H1 (cell line): ENCODE measurements at places on chromosomes 13 and 19.
A peak's percentile ranks its signal among the peaks of the same experiment; 100 is the strongest.

DNA sequence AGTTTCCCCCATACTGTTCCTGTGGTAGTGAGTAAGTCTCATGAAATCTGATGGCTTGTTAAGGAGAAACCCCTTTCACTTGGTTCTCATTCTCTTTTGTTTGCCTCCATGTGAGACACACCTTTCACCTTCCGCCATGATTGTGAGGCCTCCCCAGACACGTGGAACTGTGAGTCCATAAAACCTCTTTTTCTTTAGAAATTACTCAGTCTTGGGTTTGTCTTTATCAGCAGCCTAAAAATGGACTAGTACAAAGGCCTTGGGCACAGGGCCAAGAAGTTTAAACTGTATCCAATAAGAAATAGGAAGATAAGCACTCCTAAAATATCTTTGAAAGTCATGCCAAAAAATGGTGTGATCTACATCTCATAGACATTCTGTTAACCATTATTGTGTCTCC lies 176.9 kb downstream of the TBC1D4 start:
- DNase-seq: no peak

DNA sequence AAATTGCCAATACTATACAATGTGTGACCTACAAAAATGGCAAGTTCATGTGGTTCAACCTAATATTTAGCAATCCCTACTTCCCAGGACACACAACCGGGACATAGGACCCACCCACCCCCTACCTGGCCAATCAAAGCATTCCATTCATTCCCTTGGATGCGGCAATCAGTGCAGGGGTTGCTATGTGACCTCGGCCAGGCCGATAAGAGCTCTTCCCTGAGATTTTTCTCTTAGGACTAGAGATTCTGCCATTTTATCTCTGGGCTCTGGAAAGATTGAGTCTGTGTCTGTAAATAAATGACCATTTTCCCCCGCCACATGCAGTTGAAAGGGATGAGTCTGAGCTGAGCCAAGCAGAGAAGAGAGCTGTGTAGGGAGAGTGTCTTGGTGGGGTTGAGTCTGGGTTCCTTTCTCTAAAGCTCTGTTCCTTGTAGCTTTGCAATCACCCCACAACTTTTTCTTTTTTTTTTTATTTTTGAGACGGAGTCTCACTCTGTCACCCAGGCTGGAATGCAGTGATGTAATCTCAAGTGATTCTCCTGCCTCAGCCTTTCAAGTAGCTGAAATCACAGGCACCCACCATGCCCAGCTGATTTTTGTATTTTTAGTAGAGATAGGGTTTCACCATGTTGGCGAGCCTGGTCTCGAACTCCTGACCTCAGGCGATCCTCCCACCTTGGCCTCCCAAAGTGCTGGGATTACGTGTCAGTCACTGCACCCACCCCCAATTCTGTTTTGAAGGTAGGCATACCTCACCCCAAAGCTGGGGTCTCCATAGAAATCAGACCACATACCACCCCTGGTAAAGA lies 7.4 kb downstream of the IFNL1 start:
- DNase-seq: no peak

- no peak for DNase-seq
Observed at GRCh38 chr19:42051166-42052115, 18.6 kb downstream of the GRIK5 start.

- DNase-seq: no peak
Observed at GRCh38 chr13:45120967-45121831, 889 bp downstream of the GTF2F2 start.

DNA sequence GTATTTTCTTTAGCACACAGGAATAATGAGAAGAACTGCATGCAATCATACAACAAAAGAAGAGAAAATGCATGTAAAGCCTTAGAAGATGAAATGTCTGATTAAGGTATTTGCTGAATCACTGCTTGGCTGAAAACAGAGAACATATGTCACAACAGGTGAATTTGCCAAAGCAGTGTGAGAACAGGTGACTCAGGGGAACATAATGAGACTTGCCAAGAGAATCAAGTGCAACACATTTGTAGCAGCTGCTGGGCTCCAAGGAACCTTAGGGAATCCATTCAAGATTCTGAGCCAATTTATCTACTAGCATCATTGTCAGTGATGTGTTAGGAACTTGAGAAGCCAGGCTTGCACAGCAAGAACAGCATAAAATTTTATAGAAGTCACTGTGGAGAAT lies 273.1 kb downstream of the PCDH20 start:
- no peak for DNase-seq

GRCh38 chr19:789701-790060 lies 7.6 kb upstream of the PTBP1 start:
- no peak for DNase-seq

GRCh38 chr13:45713721-45714120 lies 11.6 kb downstream of the CBY2 start:
- DNase-seq: no peak

DNA sequence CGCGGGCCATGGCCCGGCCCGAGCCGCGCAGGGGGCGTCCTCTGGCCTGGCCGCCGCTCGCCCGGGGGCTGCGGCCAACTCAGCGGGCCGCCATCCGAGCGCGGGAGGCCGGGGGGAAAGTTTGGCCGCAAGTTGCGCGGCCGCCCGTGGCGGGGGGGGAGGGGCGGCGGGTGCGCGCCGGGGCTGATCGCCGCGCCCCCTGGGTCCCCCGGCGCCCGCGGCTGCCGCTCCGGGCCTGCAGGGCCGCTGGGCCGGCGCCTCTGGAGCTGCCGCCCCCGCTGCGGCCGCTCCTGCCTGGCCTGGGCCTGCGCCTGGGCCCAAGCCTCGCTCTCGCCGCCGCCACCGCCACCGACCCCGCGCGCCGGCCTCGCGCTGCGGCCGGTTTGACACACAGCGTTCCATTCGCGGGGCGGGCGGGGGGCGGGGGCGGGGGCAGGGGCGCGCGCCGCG lies at the start of gene NR2F6:
Gene NR2F6, minus strand, starts transcription at position 385 of the 450 bp plus-strand sequence. CDS start 699 bp downstream, outside the sequence.
- DNase-seq: no peak

DNA sequence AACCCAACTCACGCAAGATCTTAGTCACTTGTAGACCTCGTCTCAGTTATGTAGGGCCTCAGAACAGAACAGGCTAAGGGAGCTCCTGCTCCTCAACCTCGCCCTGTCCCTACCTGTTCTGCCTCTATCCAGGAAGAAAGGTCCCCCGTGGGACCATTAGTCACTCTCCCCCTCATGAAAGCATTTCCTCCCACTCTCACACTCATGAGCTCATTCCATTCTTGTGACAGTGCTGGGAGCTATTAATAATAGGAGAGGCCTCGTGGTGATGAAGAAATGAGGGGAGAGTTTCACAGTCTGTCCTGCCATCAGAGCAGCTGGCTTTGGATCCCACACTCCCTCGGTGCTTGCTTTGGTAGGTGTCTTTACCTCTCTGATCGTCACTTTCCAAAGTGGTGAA lies 10.2 kb downstream of the PPP2R1A start:
- no peak for DNase-seq

DNA sequence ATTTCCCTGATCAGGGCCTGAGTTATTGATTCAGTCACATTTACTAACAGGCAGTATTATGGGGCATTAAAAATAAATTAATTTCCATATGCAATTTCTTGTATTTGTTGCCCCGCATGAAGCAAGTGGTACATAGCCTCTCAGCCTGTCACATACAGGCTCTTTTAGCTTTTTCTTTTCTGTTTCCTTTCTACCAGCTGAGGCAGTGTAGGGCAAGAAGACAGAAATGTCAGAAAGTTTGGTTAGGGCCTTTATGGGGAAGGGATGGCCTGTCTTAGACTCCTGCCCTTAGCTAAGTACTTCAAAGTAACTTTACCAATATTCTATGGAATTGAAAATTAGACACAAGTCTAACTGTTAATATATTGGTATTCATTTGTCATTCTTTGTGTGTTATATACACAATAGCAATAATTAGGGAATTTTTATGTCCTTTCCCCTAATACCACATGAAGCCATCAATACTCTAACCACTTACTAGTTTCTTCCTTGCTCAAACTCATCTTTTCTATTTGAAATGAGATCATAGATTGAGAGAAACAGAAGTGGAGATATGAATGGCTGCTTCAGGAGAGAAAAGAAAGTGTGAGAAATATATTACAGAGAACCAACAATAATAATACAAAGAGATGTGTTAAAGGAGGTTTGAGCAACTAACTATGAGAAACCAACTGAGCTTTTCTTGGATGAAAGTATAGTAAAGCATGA lies 669.6 kb downstream of the PCDH17 start:
- no peak for DNase-seq

GRCh38 chr19:14439014-14439413 lies 5.9 kb downstream of the PKN1 start:
- DNase-seq: no peak

DNA sequence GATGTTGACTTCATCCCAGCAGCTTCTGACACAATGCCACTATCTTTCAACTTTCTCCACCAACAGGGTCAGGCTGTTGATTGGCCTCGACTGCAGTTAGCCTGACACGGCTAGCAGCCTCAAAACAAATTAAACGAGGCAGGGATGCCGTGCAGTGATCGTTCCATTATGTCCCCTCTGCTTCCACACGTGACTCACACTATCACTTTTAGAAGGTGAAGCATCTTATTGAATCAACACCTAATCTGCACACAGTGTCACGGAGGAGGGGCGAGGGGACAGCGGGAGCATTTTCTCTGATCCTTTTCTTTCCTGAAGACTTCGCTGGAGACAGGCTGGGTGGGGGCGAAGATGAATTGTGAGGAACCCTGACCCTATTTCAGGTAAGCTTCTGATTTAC lies 241.9 kb upstream of the ZNF507 start:
- DNase-seq: no peak

- no peak for DNase-seq
Observed at GRCh38 chr13:99157046-99157445, 43.6 kb upstream of the UBAC2 start.

DNA sequence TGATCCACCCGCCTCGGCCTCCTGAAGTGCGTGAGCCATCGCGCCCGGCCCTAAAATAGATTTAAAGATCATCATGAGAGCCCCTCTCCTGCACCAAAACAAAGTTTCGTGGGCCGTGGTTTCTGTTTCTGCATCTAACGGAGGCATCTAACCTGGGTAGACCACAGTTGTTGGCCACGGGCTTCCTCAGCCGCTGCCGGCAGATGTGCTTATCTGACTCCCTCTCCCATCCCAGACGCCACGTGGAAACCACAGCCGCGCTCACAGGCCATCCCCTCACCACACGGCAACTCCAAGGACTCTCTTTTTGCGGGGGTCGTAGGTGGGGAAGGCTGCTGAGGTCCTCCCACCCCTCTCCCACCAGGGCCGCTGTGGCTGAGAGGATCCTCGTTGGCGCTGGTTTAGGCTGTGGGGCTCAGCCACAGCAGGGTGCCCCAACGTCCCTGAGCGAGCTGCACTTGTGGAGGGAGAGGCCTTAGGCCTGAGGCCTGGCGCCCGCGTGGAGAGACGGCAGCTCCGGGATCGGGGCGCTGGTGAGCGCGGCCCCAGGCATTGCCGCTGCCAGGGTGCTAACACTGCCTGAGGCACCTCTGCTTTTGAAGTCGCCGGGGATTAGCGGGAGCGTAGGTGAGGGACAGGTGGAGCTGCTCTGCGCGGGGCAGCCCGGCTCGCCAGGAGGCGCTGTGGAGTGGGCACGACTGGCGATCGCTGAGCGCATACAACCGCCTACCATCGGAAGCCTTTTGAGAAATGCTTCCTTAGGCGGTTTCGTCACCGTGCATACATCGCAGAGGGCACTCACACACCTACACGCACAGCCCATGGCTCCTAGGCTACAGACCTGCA lies 8.9 kb downstream of the ZSCAN1 start:
- peak; percentile 84 for DNase-seq

DNA sequence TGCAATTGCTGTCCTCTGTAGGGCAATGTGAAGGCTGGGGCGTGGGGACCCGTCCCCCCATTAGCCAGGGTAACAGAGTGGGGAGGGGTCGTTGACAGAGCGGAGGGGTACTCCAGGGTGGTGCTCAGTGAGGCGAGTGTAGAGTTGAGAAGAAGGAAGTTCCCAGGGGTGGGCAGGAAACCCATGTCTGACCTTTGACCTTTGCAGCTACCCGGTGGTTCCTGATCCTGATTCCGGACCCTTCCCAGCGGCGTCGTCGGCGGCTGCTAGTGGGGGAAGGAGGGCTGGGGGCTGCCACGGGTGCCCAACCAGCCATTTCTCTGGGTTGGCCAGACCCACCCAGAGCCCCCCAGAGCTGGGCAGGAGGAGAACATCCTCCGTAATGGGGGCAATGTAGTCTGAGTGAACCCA lies 2.1 kb upstream of the PLVAP start:
- DNase-seq: no peak

- no peak for DNase-seq
Observed at GRCh38 chr13:97538203-97538602, 104.2 kb downstream of the RAP2A start.
